Endothelial cell of coronary artery (primary cell): ENCODE measurements at places on chromosomes 3 and 15. TPM values are rescaled to one million over a fixed set of nuclear protein-coding genes. Genes with fewer than 3 reads are reported as not detected.

The DPPA4 gene
- total RNA-seq, result not detected in 2 replicates

The GPR171 gene
- not detected in 2 replicates for total RNA-seq

The NEK10 gene
- total RNA-seq, result 3.4 and 9.0 TPM in 2 replicates

The PPARG gene
- total RNA-seq, result 4.7 and 12.6 TPM in 2 replicates

The GOLGA6L4 gene
- total RNA-seq, result 1.0 and 1.1 TPM in 2 replicates

The HTR3E gene
- not detected in 2 replicates for total RNA-seq

The ZPLD1 gene
- under 0.01 and 0.09 TPM in 2 replicates for total RNA-seq
